Stimulated activated CD4-positive, alpha-beta T cell treated with anti-CD3 and anti-CD28 coated beads, TNF-alpha, amount 100 ng/mL, for 4 hours (primary cell): ENCODE measurements at places on chromosomes 11 and 22.

- DNase-seq, result no peak
These were observed 39.5 kb upstream of the CD44 start for GRCh38 chr11:35099278-35100012.

DNA sequence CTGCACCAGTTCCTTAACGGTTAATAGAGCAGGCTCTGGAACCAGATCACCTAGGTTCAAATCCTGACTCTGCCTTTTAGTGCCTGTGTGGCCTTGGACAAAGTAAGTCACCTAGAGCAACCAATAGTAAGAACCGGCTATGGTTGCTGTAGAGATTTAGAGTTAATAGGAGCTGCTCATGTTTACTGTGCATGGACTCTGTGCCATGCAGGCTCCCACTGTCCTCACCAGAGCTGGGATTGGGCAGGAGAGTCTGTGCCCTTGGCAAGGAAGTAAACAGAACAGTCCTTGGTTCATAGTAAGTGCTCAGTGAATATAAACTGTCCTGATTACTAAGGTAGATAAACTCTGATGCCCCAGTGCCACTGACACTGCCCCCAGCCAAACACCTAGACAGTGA lies 1.4 kb upstream of the TP53I11 start:
- DNase-seq, result no peak

- DNase-seq, result no peak
These were observed 19.5 kb upstream of the SORL1-AS1 start for GRCh38 chr11:121472312-121472711.

- DNase-seq, result no peak
These were observed 386.6 kb downstream of the BUD13 start for GRCh38 chr11:116386118-116386699.

GRCh38 chr11:23866641-23867040 lies 630.2 kb upstream of the LUZP2 start:
- DNase-seq, result no peak

- DNase-seq, result no peak
These were observed 5.9 kb upstream of the BDNF start for GRCh38 chr11:27705873-27706820.

DNA sequence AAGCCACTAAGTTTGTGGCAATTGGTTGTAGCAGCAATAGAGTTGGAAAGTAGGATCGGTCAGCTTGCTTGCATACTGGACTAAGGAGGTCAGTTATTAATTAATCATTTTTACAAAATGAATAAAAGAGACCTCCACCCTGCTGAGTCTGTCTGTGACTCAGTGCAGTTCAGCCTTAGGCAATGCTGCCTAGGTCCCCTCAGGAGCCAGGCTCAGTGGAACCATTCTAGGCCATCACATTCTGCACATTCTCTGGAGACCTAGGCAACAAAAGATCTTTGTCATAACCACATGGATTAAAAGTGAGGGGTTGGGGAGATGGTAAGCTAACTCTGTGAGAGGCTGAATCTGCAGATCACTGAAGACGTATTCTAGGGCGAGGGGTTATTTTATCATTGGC lies 178.7 kb upstream of the CADM1 start:
- DNase-seq, result no peak

DNA sequence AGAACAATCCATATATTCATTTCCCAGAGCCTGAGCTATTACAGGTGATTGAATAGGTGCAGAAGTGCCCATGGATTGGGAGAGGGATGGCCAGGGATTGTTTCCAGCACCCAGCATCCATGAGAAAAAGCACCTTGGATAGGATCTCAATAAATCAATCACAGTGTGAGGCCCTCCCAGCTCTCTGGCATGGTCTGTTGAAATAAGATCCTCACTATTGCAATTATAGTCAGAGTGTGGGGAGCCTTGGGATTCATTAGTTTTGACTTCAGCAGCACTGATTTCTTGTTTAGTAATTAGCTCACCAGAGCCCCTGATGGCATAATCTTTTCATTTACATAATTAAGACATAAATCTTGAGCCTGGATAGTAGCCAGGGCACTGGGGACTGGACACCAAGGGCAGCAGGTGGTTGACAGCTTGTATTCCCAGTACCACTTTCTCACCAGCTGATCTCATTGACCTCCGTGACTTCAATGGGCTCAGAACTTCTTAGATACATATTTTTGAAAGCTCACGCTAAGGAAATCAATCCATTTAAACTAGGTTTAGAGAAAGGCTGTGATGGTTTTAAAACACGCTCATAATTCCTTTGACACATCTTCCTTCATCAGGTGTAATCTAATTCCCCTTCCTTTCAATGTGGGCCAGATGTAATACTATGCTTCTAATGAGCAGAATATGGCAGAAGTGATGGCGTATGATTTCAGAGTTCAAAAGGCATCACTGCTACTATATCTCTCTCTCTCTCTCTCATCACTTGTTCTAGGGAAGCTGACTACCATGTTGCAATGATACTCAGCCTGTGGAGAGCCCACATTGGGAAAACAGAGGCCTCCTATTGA lies 22.1 kb upstream of the DRD2 start:
- no peak for DNase-seq
